Activated CD8-positive, alpha-beta memory T cell treated with anti-CD3 and anti-CD28 coated beads, Interleukin-2, amount 10 ng/mL, durations not matched to agents 7 days and 5 days (primary cell): ENCODE measurements at places on chromosomes 2 and 18. TPM values are rescaled to one million over a fixed set of nuclear protein-coding genes. Genes with fewer than 3 reads are reported as not detected.

The HTR2B gene
- not detected for total RNA-seq

The ASXL3 gene
- total RNA-seq, result not detected

The STARD6 gene
- 0.61 TPM for total RNA-seq

- H3K4me3 ChIP-seq, result no peak overlapping the region
- H3K4me1 ChIP-seq, result peaks cover 18% of the 10 kb centered on the region
- no peaks in the 10 kb centered on the region for H3K27me3 ChIP-seq
- no peak overlapping the region for H3K27ac ChIP-seq
- DNase-seq, result no peak
These were observed 40.9 kb downstream of the SP3 start for GRCh38 chr2:173924285-173924684.

DNA sequence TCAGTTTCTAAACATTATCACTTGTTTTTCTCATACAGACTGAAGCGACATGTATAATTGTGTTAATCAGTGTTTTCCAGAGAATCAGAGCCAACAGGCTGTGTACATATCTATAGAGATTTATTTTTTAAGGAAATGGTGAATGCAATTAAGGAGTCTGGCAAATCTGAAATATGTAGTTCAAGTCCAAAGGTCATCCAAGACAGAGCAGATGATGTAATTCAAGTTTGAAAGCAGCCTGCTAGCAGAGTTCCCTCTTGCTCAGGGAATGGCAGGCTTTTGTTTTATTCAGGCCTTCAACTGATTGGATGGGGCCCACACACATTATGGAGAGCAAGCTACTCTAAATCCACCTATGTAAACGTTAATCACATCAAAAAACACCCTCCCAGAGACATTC, 282.6 kb downstream of the CBLN2 start:
- H3K36me3 ChIP-seq, result no peaks in the 10 kb centered on the region
- no peak overlapping the region for H3K4me3 ChIP-seq
- H3K27ac ChIP-seq, result no peak overlapping the region
- no peaks in the 10 kb centered on the region for H3K27me3 ChIP-seq
- DNase-seq, result no peak
- H3K4me1 ChIP-seq, result no peaks in the 10 kb centered on the region

The HOXD12 gene
- total RNA-seq, result not detected

DNA sequence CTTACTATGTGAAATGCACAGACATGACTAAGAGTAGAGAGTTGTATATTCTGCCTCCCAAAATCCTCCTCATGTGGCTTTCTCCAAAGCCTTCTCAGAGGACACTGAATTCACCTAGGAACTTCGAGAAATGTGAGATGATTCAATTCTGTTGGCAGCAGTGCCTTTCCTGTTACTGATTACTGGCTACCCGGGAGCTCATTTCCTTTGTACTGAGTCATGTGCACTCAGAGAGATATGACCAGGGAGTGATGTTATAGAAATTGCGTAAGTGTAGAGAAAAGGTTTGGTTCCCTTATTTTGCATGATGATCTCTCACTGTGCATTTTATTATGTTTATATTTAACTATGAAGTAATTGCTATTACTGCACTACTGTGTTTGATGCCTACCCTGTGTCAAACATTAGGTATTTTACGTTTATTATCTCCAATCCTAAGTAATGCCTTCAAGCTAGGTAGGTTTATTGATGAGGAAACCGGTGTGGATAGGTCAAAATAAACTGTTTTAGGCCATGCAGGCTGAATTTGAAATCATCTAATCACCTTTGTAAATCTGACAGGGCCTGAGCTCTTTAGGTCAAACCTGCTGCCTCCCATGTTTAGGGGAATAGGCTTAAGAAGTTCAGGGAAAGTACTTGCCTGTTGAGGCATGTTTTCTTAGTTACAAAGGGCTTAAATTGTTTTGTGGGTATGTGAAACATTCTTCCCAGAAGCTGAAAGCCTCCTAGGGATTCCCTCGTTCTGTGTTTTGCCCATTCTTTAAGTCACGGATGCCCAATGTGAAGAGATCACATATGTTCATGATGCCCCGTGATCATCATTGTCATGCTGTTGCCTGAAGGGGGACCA, 86.8 kb downstream of the FMNL2 start:
- no peak for DNase-seq
- peaks cover 23% of the 10 kb centered on the region for H3K27me3 ChIP-seq
- H3K4me1 ChIP-seq, result no peaks in the 10 kb centered on the region
- no peak overlapping the region for H3K4me3 ChIP-seq
